ENCODE measurements at places on chromosomes 1 and 21.

- DNase-seq, result no peak
Observed at GRCh38 chr21:42559326-42559725, 45.7 kb downstream of the SLC37A1 start.

DNA sequence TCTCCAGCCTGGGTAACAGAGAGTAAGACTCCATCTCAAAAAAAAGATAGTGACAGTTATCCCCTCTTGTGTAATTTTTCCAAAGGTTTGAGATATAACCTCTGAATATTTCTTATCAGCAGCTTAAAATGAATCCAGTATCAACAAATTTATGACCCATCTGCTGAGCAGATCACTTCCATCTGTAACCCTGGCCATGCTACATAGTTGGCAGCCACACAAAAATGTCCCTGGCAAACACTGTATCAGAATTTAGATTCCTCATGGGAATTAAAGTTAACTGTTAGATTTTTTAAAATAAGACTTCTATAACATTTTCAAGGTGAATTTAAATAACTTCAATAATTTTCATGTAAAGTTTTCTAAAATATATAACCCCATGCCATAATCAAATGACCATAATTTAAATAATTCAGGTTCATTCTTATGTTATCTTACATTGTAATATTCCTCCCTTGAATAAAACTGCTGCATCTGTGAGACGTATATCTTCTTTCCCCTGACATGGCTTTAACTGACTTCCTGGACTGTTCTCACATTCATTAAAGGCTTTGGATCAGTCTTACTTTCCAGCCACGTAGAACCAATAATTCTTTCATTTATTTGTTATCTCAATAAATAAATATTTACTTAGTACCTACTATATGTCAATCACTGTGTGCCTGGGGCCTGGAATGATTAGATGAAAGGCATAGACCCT is 5.3 kb upstream of the PRPF38B start:
- DNase-seq, result no peak

- no peak for DNase-seq
Observed at GRCh38 chr1:198595765-198596164, 43.1 kb upstream of the PTPRC start.

DNA sequence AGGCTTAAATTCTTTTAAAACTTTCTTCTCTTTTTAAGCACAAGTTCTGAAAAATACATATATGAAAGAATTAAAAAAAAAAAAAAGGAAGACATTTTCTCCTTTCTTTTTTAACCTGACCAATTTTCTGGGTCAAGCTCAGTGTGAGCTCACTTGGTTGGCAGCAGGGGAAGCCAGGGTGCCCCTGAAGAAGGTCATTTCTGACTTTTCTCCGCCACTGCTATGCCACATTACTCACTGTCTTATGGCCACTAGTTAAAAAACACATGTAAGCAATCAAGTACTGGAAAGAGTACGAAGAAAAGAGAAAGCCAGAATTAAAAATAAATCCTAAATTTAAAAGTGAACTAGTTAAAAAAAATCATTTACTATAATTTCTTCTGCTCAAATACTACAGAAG is 275.0 kb downstream of the NEGR1 start:
- DNase-seq, result no peak

DNA sequence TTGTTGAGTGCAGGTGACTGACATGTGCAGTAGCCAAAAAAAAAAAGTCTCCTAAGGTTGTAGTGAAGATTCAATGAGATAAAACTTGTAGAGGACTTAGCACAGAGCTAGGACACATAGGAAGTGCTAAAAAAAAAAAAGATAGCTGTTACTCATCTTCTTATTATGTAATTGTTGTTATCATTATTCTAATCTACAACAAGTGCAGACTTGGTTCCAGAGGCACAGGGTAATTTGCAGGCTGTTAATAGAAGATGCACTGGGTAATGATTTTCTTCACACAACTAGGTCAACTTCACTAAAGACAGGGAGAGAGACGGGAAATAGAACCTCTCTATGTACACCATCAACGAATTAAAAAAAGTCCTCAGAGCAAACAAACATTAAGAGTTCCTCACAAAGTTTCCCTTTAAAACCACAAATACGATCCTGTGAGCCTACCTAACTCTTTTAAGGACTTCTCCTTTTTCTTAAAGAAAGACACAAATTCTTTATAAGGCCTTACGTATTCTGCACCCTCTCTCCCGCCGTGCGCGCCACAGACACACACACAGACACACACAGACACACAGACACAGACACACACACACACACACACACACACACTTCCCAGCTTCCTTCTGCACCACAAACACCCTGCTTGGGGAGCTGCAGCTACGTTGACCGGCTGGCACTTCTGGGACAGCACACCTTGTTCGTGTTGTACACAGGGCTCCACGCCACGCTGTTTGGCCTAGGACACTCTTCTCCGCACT is 49.8 kb upstream of the GADD45A start:
- no peak for DNase-seq

- DNase-seq, result no peak
Observed at GRCh38 chr1:116944613-116945012, 34.9 kb downstream of the PTGFRN start.

- DNase-seq, result no peak
Observed at GRCh38 chr1:239221656-239222055, 164.7 kb upstream of the CHRM3 start.

- DNase-seq, result no peak
Observed at GRCh38 chr1:95641386-95641785, 407.4 kb downstream of the RWDD3 start.

DNA sequence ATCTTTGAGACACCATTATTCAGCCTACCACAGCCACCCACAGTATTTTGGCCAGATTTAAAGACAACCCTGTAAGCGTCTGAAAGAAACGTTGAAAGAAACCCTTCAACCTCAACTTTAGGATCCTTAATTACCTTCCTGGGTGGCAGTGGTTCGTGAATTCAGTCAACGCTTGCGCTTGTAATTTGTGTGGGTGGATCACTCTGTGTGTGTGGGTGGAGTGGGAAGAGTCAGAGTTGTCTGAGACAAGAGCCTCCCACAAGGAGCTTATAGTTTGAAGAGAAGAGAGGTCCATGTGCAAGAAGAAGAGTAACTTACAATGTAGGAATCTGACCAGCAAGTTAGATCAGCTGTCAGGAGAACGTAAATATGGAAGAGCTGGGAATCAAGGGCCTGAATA is 8.4 kb downstream of the COQ8A start:
- no peak for DNase-seq

DNA sequence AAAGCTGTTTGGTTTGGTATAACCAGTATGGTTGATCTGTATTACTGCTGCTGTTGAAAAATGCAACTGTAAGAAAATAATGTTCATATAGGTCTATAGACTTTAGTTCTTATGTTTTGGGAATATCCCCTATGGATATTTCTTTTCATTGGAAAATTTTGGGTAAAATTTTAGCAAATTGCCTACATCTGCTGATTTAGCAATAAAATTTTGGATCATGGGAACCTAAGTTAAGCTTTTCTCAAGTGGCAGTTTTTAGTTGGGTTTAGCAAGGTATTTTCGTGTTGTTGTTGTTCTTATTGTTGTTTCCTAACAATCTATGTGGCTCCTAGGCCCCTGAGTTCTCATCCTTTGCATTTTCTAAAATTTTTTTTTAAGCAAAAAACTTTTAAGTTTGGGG is 167.1 kb downstream of the PHTF1 start:
- DNase-seq, result no peak

DNA sequence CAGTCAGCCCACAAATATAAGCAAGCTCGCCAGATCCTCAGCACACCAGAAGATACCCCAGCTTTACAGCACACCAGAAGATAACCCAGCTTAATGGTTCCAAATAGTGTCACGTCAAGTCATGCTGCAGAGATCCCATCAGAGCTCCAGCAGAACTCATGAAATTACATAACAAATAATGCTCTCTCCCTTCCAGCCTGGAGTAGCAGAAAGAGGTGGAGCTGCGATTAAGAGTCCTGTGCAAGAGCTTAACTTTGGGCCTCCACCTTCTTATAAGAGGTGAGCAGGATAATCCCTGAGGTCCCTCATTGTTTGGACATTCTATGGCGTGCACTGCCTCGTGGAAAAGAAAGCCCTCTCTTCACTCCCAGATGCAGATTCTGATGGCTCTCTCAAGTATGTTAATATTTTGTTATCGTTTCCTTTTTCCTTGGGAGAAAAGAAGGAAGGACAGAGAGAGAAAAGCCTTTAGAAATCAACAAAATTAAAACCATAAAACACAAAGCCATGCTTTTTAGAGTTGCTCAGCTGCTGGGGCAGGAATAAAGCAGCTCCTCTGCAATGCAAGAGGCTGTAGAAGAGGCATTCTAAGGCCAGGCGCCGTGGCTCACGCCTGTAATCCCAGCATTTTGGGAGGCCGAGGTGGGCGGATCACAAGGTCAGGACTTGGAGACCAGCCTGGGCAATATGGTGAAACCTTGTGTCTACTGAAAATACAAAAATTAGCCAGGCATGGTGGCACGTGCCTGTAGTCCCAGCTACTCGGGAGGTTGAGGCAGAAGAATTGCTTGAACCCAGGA is 59.1 kb downstream of the GLUL start:
- no peak for DNase-seq
